Left lung (tissue), 14 donors: ENCODE measurements at places on chromosomes 4 and X. TPM values are rescaled to one million over a fixed set of nuclear protein-coding genes. Genes with fewer than 3 reads are reported as not detected.

Gene CTSO
- total RNA-seq: 20.9 TPM

Gene MTTP
- 0.92 TPM for total RNA-seq

Gene STAP1
- total RNA-seq: 0.50 TPM

Gene PKD2
- total RNA-seq: 28.8 TPM

Gene SCML2
- 0.97 TPM for total RNA-seq

Gene RAI2
- 20.6 TPM for total RNA-seq

Gene FGF5
- 0.05 TPM for total RNA-seq

DNA sequence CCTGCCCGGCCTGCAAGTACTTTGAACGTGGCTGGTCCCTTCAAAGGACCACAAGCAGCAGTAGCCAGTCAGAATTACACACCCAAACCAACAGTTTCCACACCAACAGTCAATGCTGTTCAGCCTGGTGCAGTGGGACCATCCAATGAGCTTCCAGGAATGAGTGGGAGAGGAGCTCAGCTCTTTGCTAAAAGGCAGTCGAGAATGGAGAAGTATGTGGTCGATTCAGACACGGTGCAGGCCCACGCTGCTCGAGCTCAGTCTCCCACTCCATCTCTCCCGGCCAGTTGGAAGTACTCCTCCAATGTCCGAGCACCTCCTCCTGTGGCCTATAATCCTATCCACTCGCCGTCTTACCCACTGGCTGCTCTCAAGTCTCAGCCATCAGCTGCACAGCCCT is 104.4 kb upstream of the MYOZ2 start:
- H3K27me3 ChIP-seq: no peaks in the 10 kb centered on the region
- no peaks in the 10 kb centered on the region for H3K36me3 ChIP-seq
- H3K27ac ChIP-seq: no peak overlapping the region
- no peak overlapping the region for H3K4me3 ChIP-seq
- H3K4me1 ChIP-seq: peaks cover 2% of the 10 kb centered on the region

- H3K36me3 ChIP-seq: no peaks in the 10 kb centered on the region
- no peaks in the 10 kb centered on the region for H3K4me1 ChIP-seq
- H3K4me3 ChIP-seq: no peak overlapping the region
- no peak for DNase-seq
- H3K27ac ChIP-seq: no peak overlapping the region
- H3K27me3 ChIP-seq: no peaks in the 10 kb centered on the region
These were observed 130.3 kb upstream of the MSX1 start for GRCh38 chr4:4729206-4729605.

- no peaks in the 10 kb centered on the region for H3K36me3 ChIP-seq
- no peak overlapping the region for H3K4me3 ChIP-seq
- no peak for DNase-seq
- H3K4me1 ChIP-seq: peaks cover 19% of the 10 kb centered on the region
- H3K27me3 ChIP-seq: no peaks in the 10 kb centered on the region
These were observed 28.2 kb downstream of the WDFY3 start for GRCh38 chr4:84938316-84938715.

DNA sequence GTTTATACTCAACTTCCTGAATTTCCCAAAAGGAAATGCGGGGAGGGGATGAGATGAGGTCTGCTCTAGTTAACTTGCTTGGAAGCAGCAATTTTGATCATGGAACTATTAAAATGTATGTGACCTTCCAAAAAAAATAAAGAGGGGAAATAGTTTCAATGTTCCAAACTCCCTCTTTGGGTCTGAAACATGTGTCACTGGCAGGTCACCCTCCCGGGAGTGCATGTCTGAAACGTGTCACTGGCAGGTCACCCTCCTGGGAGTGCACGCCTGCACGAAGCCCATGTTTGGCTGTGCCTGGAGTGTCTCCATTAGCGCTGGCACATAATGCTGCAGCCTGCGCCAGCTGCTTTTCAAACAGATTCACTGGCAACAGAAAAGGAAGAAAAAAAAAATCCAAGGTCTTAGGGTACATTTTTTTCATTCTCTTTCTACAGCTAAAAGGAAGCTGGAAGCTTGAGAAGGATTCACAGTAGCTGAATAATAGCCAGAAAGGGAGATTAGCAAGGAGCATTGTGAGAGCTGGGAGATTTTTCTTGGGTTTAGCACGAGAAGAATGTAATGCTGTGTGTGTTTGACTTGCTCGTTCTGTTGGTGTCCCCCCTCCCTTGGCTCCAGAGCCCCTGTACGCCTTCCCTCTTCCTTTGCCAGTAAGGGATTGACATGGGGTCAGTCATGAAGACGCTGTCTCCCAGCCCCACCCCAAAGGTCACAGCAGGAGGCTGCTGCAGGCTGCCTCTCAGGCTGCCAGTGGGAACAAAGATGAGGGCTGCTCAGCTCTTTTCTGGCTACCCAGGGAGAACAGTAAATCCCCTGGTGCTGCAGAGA is 39.2 kb upstream of the TLR3 start:
- H3K27ac ChIP-seq: peak overlapping the region; percentile 42
- no peak overlapping the region for H3K4me3 ChIP-seq
- no peaks in the 10 kb centered on the region for H3K27me3 ChIP-seq
- peak; percentile 92 for DNase-seq

DNA sequence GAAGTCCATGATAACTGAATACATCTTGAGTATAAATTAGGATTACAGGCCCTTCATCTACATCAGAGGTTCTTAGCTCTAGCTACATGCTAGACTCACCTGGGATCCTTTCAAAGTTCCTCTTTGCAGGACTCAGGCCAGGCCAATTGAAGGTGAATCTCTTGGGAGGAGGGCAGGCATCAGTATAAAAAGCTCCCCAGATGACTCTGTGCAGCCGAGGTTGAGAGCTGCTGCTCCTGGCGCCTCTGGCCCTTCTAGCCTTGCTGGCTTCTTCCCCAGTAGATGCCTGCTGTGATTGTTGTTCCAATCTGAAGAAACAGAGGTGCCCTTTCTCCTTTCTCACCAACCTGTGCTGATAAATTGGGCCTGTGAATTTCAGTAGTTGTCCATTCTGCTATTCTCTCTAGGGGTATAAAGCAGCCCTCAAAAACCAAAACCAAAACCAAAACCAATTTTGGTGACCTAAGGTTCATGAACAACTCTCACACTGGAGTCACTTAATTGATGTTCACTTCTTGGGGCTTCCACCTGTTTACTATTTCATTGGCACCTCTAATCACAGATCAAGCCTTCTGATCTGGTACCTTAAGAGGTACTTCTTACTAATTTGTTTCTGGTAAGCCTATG is 78.7 kb downstream of the SUPT20HL2 start:
- H3K27me3 ChIP-seq: peaks cover 10% of the 10 kb centered on the region
- no peaks in the 10 kb centered on the region for H3K4me1 ChIP-seq
- H3K27ac ChIP-seq: no peak overlapping the region
- no peak overlapping the region for H3K4me3 ChIP-seq

DNA sequence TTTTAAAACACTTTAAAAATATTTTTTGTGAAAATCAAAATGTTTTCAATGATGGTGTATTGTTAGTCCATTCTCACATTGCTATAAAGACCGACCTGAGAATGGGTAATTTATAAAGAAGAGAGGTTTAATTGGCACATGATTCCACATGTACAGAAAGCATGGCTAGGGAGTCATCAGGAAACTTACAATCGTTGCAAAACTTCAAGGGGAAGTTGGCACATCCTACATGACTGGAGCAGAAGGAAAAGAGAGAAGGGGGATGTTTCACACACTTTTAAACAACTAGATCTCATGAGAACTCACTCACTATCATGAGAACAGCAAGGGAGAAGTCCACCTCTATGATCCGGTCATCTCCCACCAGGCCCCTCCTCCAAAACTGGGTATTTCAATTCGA is 110.7 kb downstream of the TMEM47 start:
- H3K4me3 ChIP-seq: no peak overlapping the region
- H3K27ac ChIP-seq: no peak overlapping the region
- H3K4me1 ChIP-seq: no peaks in the 10 kb centered on the region

GRCh38 chr4:67288964-67289363 is 256.3 kb downstream of the CENPC start:
- H3K36me3 ChIP-seq: no peaks in the 10 kb centered on the region
- DNase-seq: no peak
- H3K4me1 ChIP-seq: no peaks in the 10 kb centered on the region
- H3K27me3 ChIP-seq: no peaks in the 10 kb centered on the region
- H3K4me3 ChIP-seq: no peak overlapping the region

GRCh38 chr4:61950625-61951024 is 750.5 kb downstream of the ADGRL3 start:
- H3K4me1 ChIP-seq: no peaks in the 10 kb centered on the region
- H3K27ac ChIP-seq: no peak overlapping the region
- H3K36me3 ChIP-seq: no peaks in the 10 kb centered on the region

- peak overlapping the region; percentile 82 for H3K27ac ChIP-seq
- no peak for DNase-seq
- H3K36me3 ChIP-seq: no peaks in the 10 kb centered on the region
- H3K4me3 ChIP-seq: peak overlapping the region; percentile 39
- no peaks in the 10 kb centered on the region for H3K27me3 ChIP-seq
- H3K4me1 ChIP-seq: no peaks in the 10 kb centered on the region
These were observed 14.0 kb downstream of the ARHGEF6 start for GRCh38 chrX:136766785-136767103.

DNA sequence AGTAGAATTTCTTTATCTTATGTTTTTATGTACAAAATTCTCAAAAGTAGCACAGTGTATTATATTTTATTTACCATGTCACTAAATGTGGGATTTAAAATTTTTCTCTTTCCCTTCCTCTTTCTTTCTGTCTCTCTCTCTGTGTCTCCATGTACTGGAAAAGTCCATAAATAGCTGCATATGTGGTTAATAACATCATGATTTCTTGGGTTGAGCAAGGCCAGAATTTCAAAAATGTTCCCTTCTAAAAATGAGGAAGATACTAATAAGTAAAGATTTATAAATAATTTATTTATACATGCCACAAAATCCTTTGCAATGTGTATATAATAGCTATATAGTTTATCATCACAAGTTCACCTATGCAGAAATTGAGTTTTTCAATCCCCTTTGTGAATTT is 29.1 kb upstream of the DKK2 start:
- no peak overlapping the region for H3K4me3 ChIP-seq
- H3K4me1 ChIP-seq: no peaks in the 10 kb centered on the region
- no peak overlapping the region for H3K27ac ChIP-seq
- DNase-seq: no peak

GRCh38 chr4:140995058-140995457 is 138.2 kb downstream of the RNF150 start:
- H3K36me3 ChIP-seq: no peaks in the 10 kb centered on the region
- H3K27me3 ChIP-seq: no peaks in the 10 kb centered on the region
- DNase-seq: no peak
- H3K4me3 ChIP-seq: no peak overlapping the region
- H3K4me1 ChIP-seq: no peaks in the 10 kb centered on the region
- no peak overlapping the region for H3K27ac ChIP-seq

DNA sequence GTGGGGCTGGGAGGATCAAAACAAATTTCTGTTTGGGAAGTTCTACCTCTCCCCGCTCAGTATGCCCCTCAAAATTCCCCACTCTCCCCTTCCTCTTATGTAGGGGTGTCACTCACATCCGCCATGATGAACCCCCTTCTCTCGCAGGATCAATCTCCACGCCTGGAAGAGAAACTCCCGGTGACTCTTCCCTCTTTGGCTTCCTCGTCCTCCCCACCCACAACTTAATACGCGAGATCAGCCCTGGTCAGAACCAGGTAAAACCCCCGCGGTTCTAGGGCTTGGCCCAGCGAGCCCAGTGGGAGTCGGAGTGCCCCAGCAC is 427 bp downstream of the LAMTOR3 start:
- H3K36me3 ChIP-seq: no peaks in the 10 kb centered on the region
- no peaks in the 10 kb centered on the region for H3K4me1 ChIP-seq
- peak overlapping the region; percentile 78 for H3K4me3 ChIP-seq
- H3K27me3 ChIP-seq: no peaks in the 10 kb centered on the region

GRCh38 chr4:88751258-88752075 is 53.8 kb upstream of the NAP1L5 start:
- no peak overlapping the region for H3K4me3 ChIP-seq
- H3K27ac ChIP-seq: no peak overlapping the region
- DNase-seq: no peak
- no peaks in the 10 kb centered on the region for H3K36me3 ChIP-seq

DNA sequence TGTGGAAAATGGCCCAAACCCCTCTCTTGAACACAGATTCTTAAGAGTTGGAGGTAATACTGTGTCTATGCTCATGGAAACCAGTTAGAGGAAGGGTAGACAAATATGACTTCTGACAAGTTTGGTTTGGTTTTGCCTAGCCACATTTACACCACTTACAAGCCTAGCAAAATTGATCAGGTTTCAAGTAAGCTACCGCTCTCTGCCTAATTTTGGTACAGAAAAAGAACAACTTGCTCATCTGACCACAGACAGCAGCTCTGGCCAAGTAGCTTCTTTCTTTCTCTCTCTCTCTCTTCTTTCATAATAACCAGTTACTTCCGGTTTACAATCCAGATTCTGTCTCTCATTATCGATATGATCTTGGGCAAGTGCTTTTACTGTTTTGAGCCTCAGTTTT is 260.0 kb downstream of the GLUD2 start:
- no peak overlapping the region for H3K27ac ChIP-seq
- H3K4me3 ChIP-seq: no peak overlapping the region
- no peaks in the 10 kb centered on the region for H3K4me1 ChIP-seq
- no peak for DNase-seq

- peak overlapping the region; percentile 60 for H3K4me3 ChIP-seq
- no peak for DNase-seq
- H3K36me3 ChIP-seq: no peaks in the 10 kb centered on the region
- H3K4me1 ChIP-seq: no peaks in the 10 kb centered on the region
These were observed 1.2 kb upstream of the AMOT start for GRCh38 chrX:112841820-112842157.
